ENCODE measurements at places on chromosomes 12 and 14. TPM values are rescaled to one million over a fixed set of nuclear protein-coding genes. Genes with fewer than 3 reads are reported as not detected.
A peak's percentile ranks its signal among the peaks of the same experiment; 100 is the strongest.

Gene CDKN3
- 99.2 TPM for total RNA-seq

GRCh38 chr12:118846416-118846815 lies 134.9 kb upstream of the SRRM4 start:
- H3K36me3 ChIP-seq = no peaks in the 10 kb centered on the region
- no peaks in the 10 kb centered on the region for H3K27me3 ChIP-seq
- DNase-seq = no peak
- no peak overlapping the region for H3K4me3 ChIP-seq
- H3K27ac ChIP-seq = no peak overlapping the region

Gene CMTM5
- not detected for total RNA-seq

DNA sequence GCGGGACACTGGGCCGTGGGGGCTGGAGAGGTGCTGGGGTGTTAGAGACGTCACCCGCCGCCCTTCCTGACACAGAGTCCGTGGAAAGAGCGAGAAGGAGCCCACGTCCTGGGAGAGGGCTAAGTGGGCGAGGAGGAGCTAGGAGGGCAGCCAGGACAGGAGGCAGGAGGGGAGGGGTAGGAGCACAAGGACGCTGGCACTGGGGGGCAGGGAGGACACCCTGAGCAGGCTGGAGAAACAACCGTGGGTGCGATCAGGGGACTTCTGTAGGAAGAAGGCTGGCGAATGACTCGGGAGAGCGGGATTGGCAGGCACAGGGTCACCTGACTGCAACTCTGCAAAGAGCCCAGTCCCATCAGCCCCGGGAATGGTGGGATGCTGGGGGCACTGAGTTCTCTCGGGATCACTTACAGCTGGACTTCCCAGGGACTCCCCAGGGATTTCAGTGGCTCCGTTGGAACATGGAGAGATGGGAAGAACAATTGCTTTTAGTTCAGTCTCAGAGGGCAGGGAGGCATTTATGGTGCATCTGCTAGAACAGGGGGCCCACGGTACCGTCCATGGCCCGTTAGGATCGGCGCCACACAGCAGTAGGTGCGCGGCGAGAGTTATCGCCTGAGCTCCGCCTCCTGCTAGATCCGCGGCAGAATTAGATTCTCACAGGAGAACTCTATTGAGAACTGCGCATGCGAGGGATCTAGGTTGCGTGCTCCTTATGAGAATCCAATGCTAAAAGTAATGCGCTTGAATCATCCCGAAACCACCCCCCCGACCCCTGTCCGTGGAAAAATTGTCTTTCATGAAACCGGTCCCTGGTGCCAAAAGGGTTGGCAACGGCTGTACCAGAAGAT lies 24.3 kb downstream of the UBR7 start:
- peak overlapping the region; percentile 69 for H3K4me3 ChIP-seq
- no peaks in the 10 kb centered on the region for H3K27me3 ChIP-seq
- no peak overlapping the region for H3K27ac ChIP-seq
- H3K4me1 ChIP-seq = peaks cover 8% of the 10 kb centered on the region
- H3K36me3 ChIP-seq = peaks cover 22% of the 10 kb centered on the region

DNA sequence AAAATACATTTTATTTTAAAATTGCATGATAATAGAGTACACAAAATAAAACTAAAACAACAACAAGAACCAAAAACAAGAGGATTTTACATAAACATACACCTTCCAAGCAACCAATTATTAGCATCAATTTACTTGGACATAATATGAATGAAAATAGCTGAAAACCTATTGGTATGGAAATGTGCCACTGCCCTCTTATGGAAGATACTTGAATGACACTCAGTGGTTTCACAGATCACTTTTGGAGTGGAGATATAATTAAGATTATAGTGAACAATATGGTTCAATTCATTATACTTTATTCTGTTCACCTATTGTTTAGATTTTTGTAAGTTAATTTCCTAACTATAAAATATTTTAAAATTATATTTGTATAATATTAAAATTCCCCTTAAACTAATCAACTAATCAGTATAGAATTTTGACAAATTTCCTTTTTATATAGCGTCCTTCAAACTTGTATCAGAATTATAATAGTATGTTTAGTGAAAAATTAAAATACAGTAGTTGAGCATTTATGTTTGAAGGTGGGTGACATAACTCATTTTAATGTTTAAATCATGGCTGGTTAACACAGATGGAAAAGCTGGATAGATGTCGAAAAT lies 70.1 kb downstream of the SLC6A15 start:
- no peaks in the 10 kb centered on the region for H3K27me3 ChIP-seq
- H3K4me3 ChIP-seq = no peak overlapping the region
- no peak overlapping the region for H3K27ac ChIP-seq
- DNase-seq = no peak
- no peaks in the 10 kb centered on the region for H3K36me3 ChIP-seq

DNA sequence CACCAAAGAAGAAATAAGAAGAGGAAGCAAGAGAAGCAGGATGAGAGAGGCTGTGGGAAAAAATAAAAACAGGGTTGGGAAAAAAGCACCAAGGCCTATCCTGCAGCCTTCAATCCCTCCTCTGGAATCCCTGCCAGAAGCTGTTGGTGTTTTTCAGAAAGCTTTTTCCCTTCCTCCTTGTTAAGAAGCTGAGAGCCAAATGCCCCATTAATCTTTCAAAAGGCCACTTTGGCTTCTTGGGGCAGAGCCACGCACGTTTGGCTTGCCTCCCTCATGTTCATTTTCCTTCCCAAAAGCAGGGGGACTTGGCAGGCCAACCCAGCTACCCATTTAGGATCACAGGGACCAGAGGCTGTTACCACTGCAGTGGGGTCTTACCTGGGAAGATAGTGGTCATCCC lies 365.3 kb downstream of the NUAK1 start:
- H3K4me3 ChIP-seq = no peak overlapping the region
- peaks cover 3% of the 10 kb centered on the region for H3K27me3 ChIP-seq
- no peak overlapping the region for H3K27ac ChIP-seq
- H3K4me1 ChIP-seq = no peaks in the 10 kb centered on the region
- H3K36me3 ChIP-seq = no peaks in the 10 kb centered on the region

Gene ESPL1
- total RNA-seq = 77.2 TPM

GRCh38 chr12:113299619-113300237 lies 35.2 kb downstream of the SLC8B1 start:
- peaks cover 10% of the 10 kb centered on the region for H3K36me3 ChIP-seq
- no peak overlapping the region for H3K4me3 ChIP-seq
- peaks cover 10% of the 10 kb centered on the region for H3K4me1 ChIP-seq
- H3K27ac ChIP-seq = no peak overlapping the region
